Activated CD8-positive, alpha-beta memory T cell treated with anti-CD3 and anti-CD28 coated beads for 1 hour (primary cell): ENCODE measurements at places on chromosomes 2 and 18.

- no peak for DNase-seq
Measured at GRCh38 chr18:78505851-78506461, 473.7 kb upstream of the SALL3 start.

- no peak for DNase-seq
Measured at GRCh38 chr2:197308585-197308984, 2.0 kb downstream of the ANKRD44 start.

- DNase-seq = no peak
Measured at GRCh38 chr2:123870206-123870880, 154.7 kb upstream of the CNTNAP5 start.

DNA sequence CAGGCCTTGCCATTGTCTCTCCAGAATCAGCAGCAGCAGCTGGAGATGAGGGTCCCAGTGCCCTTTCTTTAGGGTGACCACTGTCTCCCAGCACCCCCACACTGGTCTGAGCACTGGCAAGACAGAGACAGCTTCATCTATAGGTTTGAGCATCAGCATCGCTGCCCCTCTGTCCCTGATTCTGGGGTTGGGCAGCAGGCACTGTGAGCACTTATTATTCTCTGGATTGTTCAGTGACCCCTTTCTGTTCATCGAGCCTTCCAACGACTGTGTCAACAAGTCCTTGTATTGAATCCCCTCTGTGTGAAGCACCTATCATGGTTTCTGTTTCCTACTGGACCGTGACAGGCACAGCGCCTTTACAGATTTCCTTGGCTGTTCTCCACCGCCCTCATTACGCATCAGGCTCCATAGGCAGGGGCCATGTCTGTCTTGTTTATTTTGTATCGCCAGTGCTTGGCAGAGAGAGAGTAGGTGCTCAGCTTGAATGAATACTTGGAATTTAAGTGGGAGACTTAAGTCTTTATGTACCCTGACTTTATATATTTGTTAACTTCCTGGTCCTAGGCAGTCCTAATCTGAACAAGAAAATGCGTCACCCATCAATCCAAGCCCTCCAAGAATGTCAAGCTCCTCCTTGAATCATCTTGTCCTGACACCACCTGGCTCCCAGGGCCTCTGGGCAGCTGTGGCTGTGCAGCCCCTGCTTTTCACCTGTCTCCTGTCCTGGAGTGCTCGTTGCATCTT is 11.4 kb downstream of the MALL start:
- DNase-seq = no peak

DNA sequence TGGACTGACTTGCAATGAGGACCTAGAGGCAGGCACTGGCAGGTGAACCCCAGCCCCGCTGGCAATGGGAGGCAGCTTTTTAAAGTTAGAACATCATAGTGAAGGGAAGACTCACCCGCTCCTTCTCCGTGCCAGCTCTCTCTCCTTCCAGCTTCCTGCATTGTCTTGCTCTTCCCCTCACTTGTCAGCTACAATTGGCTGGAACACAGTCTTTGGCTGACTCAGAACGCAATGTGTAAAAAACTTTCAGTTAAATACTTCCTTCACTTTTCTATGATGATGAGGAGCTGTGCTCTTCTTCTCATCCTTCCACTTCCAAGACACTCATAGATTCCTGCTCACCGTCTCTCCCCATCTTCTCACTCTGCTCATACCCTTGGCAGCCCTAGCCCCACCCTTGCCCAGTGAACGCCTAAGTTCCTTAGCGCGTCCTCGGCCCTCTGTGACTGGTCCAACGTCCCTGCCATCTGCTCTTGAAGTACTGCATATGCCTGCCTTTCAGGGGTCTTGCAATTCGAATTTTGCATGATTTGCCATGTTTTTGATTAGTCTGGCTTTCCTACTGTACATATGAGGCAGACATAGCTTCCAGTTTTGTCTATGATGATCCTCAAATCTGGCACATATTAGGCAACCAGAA is 118.0 kb upstream of the TMEM200C start:
- no peak for DNase-seq

GRCh38 chr2:54750040-54750439 is 26.6 kb downstream of the EML6 start:
- DNase-seq = no peak

GRCh38 chr18:74748809-74749208 is 151.1 kb downstream of the ZNF407 start:
- DNase-seq = no peak

DNA sequence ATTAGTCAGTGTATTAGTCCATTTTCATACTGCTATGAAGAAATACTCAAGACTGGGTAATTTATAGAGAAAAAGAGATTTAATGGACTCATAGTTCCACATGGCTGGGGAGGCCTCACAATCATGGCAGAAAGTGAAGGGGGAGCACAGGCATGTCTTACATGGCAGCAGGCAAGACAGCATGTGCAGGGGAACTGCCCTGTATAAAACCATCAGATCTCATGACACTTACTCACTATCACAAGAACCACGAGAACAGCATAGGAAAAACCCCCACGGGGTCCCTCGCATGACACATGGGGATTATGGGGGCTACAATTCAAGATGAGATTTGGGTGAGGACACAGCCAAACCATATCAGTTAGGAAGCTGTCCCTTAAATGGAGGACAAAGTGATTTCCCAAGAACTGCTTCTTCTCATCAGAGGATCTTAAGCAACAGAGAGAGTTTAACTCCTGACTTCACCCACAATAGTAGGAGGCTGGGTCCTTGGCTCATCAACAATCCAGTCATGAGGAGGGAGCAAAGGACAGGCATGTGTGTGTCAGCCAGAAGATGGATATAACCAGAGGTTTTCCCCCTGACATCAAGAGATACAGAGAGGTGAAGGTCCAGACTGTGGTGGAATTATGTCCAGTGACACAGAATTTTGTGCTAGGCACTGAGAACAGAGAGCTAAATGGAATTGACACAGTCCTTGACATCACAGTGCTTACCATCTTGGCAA is 203.8 kb upstream of the SH3BP4 start:
- no peak for DNase-seq

- no peak for DNase-seq
Measured at GRCh38 chr2:66323406-66323805, 111.5 kb upstream of the MEIS1 start.

DNA sequence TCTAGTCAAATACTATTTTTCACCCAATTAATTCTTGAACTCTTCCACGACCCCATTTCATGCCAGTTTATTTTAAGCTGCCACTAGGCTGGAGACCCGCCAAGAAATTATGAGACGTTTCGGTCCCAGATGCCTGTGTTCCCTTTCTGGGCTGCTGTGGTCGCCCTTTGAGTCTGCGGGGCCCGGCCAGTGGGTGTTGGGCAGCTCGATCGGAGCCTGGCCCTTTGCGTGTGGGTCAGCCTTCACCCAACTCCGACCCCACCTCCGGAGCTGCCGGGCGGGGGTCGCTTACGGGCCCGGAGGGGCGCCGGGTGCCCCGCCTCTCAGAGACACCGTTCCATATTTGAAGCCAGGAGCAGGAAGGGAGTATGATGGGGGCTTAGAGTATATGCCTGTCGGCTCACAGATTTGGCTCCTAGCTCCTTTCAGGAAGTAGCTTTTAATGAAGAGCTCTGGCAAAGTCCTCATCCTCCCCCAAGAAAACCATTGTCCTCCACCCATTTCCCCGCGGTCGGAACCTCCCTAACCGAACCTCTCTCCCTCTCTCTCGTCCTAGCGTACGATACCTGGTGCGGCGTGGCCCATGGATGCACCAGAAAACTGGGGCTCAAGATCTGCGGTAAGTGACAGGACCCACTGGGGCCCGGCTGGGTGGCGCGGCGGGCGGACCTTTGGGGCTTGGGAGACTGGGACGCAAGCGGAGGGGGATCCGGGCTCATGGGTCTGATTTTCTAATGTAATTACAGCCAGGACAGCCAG is 5.0 kb downstream of the GAD1 start:
- DNase-seq = no peak

GRCh38 chr2:9877026-9877425 is 33.8 kb downstream of the TAF1B start:
- DNase-seq = no peak

GRCh38 chr2:125554956-125555355 is 1101.0 kb upstream of the GYPC start:
- no peak for DNase-seq

- no peak for DNase-seq
Measured at GRCh38 chr18:5529471-5529870, 14.3 kb downstream of the EPB41L3 start.

DNA sequence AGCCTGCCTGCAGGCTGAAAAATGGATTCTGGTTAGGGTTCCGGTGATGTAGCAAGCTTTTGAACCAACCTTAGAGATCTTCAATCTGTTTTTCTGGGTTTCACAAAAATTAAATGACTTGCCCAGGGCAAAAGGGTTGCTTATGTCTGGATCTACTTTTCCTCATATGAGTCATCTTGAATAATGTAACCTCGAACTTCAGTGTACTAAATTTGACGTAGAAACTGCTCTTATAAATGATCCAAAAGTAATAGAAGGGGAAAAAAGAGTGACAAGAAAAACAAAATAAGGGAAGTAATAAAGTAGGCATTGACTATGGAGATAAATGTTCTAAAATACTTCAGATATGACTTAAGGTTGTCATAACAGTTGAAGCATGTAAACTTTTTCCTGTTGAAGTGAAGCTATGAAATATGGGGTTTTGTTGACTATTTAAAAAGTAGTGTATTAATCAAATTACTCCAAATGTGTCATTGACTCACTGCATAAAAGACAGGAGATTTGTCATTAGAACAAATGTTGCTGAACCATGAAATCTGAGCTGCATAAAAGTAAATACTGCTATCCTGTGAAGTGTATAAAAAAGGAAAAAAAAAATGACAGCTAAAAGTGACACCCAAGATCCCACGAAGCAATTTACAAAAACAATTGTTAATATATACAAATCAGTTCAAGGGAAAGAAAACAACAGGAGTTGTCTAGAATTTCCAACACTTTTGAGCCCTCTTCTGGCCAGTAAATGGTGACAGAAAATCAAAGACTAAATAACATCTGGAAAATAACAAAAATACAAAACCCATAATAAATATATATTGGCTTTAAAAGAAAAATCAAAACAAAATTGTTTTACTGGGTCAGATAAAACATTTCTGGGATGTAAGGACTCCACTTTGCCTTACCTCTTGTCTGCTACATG is 103.6 kb upstream of the SERPINE2 start:
- DNase-seq = no peak

DNA sequence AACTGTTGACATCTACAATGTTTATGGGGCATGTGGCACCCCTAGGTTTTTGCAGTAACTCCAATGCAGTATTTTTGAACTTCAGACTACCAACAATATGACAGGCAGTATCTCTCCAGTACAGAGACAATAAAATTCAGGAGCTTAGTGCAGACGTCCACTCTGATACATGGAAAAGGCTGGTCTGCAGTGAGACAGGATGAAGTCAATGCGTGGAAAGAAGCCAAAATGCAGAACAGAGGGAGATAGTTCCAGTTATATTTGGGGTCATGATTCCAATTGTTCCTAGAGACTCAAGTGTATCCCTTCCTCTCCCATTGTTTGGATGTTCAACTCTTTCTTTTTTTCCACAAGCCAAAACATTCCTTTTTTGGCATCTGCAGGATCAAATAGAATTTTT is 18.7 kb upstream of the SMAD2 start:
- DNase-seq = no peak

DNA sequence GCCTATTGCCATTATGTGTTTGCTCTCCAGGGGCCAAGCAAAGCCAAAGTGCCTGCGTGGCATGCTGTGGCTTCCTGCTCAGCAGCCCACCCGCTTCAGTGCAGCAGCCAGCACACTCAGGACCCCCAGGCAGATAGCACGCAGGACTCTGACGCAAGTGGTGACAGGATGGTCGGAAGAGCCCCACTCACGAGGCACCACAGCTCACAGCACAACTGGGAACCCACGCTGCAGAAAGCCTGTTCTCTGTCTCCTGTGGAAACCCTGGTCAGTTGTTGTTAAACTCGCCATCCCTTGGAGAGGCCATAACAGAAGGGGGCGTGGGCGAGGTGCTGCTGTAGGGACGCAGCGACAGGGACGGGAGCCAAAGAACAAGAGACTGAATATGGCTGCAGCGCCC is 76.4 kb downstream of the HDAC4 start:
- no peak for DNase-seq

DNA sequence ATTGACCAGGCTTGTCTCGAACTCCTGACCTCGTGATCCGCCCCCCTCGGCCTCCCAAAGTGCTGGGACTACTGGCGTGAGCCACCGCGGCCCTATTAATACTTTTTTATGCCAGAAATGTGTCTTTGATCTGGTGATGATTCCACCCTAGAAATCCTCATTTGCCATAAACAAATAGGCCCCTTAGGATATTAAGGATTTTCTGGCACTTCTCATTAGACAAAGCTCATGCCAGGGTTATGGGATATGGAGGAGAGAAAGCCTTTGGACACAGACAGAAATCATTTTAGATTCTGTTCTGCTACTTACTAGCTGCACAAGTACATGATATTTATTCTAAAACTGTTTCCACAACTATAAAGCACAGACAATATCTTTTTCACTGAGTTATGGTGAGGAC is 24.1 kb downstream of the SLC40A1 start:
- no peak for DNase-seq

DNA sequence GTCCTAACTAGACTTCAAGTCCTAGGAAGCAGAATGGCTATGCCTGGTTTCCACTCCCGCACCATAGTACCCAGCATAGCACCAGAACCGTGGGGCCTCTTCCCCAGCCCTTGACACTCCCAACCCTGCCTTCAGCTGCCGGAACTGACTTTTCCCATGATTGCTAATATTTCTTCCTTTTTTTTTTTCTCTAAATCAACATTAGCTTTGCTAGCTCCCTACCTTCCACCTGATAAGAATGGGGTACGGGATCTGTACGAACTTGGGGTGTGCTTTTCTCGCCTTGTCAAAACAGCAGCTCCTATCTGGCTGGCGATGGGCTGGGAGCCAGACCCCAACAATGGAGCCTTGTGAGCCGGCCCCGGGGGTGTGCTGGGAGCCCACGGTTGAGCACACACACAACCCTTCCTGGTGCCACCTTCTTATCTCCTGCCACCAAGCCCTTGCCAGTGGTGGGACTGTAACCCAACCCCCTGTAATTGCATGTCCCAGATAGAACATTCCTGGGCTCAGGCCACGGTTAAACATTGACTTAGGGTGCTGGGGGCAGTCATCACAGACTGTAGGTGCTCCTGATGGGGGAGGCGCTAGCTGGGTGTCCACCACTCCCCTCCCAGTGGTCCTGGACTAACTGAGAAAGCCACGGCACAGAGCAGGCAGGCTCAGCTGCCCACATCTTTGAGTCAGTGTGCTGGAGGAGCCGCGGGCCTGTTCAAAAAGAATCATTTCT is 213.0 kb upstream of the HAAO start:
- no peak for DNase-seq
